ENCODE measurements at places on chromosomes 5 and 9.

- no peak for DNase-seq
Measured at GRCh38 chr5:107917983-107918382, 247.2 kb upstream of the EFNA5 start.

GRCh38 chr9:72312386-72312987 lies 52.5 kb downstream of the ZFAND5 start:
- DNase-seq: no peak

DNA sequence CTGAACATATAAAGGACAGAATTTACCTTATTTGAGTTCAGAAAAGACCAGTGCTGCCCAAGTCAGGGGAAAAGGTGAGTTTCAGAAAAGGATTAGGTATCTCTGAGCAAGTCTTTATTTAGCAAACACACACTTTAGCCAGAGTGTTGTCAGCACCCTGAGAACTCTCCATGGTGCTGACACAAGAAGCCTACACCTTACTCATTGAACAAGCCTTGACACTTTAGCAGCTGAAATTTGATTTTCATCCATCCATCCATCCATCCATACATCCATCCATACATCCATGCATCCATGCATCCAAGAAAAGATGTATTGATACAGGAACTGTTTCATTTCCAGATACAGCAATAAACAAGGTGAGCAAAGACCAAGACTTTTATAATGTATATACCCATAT lies 311.2 kb downstream of the TRIM32 start:
- DNase-seq: no peak

- no peak for DNase-seq
Measured at GRCh38 chr5:123414974-123415373, 8.2 kb downstream of the CEP120 start.

GRCh38 chr9:16304301-16304700 lies 566.2 kb downstream of the BNC2 start:
- DNase-seq: no peak

GRCh38 chr5:177035976-177036375 lies 13.5 kb downstream of the ZNF346 start:
- no peak for DNase-seq

DNA sequence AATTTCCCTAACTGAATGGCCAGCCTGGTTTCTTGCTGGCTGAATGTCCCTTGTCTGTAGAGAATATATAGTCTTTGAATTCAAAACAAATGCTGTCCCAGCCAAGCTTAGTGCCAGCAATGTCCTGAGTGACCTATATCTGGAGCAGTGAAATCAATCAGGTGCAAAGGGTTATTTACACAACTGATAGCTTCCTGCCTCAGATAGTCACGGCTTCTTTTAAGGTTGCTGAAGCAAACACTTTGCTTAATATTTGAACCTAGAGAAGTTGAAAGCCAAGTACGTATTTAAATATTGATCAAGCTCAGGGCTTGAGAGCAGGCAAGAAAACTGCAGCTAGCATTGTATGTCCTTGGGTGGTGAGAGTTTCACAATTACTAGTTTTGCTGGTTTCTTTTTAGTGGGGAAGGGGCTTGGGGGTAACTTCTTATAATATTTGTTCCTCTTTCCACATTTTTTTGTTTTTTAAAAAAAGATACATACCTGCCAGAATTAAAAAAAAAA lies 2.0 kb upstream of the ARHGEF28 start:
- no peak for DNase-seq

DNA sequence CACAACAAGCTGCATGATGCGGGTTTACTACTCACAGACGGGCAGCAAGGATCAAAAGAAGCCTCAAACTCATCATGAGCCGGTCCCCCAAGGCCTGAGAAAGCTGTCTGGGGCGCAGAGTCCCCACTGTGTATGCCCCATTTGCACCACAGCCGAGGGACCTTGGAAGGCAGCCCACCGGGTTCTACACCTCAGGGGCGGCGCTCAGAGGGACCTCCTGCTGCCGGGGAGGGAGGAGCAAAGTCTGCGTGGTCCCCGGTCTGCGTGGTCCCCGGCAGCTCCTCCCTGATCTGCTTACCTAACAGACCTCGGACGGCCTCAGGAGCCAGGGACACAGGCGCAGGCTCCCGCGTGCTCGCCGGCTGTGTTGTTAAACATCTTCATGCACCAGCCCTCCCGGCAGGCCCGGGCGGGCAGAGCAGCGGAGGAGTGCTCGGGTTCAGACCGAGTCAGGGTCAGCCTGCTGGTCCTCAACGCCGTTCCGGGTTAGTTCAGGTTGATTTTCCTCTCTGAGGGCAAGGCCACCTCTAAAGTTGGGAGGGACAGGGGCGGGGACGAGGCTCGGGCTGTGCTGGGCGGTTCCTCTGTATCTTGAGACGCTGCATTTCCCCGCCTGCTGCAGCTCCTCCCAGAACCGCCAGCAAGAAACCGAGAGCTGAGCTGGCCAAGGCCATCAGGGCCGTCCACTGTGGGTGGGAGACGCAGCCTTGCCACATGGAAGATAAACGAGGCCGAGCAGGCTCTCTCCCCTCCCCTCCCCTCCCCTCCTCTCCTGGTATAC lies 74.6 kb downstream of the MRPL36 start:
- DNase-seq: no peak

DNA sequence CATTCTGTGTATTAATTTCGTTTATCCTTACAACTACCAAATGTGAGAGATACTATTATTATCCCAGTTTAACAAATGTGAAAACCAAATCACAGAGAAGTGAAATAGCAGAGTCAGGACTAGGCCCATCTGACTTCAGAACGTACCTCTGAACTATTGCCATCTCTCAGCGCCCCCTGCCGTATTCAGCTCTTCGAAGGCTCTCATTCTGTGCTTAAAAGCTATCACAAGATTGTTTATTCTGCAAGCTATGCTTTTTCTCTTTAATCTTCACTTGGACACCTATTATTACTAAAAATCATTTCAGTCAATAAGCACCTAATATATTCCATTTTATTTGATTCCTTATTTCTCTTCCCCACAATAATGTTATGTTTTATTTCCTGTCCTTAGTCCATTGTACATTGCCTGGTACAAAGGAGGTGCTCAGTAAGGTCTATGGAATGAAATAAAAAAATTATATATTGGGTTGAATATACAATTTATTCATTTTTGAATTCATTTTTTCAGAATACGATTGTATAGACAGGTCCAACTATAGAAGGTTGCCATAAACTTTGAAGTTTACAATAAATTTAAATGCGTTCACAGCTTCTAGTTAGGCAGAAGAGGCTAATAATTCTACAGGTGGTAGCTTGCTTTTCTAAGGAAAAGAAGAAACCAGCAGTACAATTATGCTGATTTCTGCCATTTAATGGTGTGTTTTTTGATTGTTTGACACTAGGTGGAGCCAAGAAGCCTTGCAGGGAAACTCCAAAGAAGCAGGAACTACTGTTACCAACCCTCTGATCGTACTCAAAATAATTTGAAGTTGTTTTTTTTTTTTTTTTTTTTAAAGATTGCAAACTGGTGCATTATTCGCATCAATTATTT lies 202.2 kb upstream of the DMRTA1 start:
- DNase-seq: no peak

- DNase-seq: no peak
Measured at GRCh38 chr5:131766689-131767088, 30.1 kb downstream of the FNIP1 start.

- no peak for DNase-seq
Measured at GRCh38 chr9:35481347-35481975, 8.4 kb upstream of the RUSC2 start.

DNA sequence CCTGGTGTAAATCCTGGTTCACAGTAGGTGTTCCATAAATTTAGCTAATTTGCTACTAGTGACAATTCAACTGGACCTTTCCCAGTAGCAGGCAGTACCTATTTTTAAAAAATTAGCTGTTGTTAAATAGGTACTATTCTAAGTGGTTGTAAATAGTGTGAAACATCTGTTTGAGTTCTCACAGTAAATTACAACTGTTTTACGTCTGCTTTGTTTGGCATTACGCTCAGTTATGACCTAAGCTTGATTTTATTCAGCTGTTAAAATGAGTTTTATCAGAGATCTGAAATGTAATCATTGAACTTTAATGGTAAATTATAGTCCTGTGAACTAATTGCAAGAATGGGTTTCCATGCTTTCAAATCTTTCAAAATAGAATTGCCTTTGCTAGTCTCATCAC lies 93.9 kb downstream of the GPBP1 start:
- no peak for DNase-seq

DNA sequence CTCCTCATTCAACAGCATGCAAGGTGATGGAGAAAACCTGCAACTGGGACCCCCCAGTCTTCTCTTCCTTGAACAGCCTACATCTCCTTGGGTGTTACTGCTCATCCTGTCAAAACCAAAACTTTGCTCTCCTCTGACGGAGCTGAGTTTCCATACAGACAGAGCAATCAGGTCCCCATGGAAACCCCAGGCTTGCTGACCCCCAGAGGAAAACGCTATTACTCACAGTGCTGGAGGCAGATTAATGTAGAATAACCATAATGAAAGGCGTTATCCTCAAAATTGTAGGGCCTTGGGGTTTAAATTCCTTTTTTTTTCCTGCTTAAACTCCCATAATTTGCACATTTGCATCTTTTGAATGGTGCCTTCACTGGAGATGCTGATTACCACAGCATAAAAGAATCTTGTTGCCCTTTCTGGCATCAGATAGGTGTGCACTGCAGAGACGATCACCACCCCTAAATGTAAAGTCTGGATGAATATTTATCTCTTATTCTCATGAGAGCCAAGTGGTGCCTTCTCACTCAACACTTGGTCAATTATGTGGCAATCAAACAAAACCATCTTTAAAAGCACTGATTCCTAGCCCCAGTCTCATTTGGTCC lies 126.3 kb downstream of the MSX2 start:
- DNase-seq: no peak

- no peak for DNase-seq
Measured at GRCh38 chr9:136826703-136827582, 15.3 kb upstream of the AJM1 start.

Measured in stimulated activated CD4-positive, alpha-beta T cell treated with anti-CD3 and anti-CD28 coated beads, Interleukin-15, amount 100 ng/mL, for 1 hour (primary cell).